ENCODE measurements at places on chromosomes 3 and 15. TPM values are rescaled to one million over a fixed set of nuclear protein-coding genes. Genes with fewer than 3 reads are reported as not detected.

The CYP8B1 gene
- total RNA-seq: 0.35 TPM

The ZNF80 gene
- 0.06 TPM for total RNA-seq

The MON1A gene
- total RNA-seq: 8.7 TPM

The LYZL4 gene
- not detected for total RNA-seq

The GOLGA8G gene
- total RNA-seq: not detected

The SYNPR gene
- not detected for total RNA-seq

The KCNAB1 gene
- 3.0 TPM for total RNA-seq

The SLC15A2 gene
- 23.4 TPM for total RNA-seq

The GHSR gene
- total RNA-seq: not detected

The SLC24A5 gene
- total RNA-seq: 0.18 TPM

The HGD gene
- 38.9 TPM for total RNA-seq

The LRRN1 gene
- 8.3 TPM for total RNA-seq

The FAH gene
- 23.3 TPM for total RNA-seq

The GOLGA8F gene
- total RNA-seq: not detected

The CACNA2D3 gene
- total RNA-seq: 3.6 TPM

The ARL8B gene
- total RNA-seq: 57.0 TPM

The FBXO40 gene
- 1.5 TPM for total RNA-seq

The ABI3BP gene
- 17.9 TPM for total RNA-seq

The OXTR gene
- total RNA-seq: 1.1 TPM

The LMAN1L gene
- total RNA-seq: not detected

The CAMK2N2 gene
- 0.70 TPM for total RNA-seq

The AMOTL2 gene
- 149 TPM for total RNA-seq

The PRICKLE2 gene
- 50.5 TPM for total RNA-seq

The IL17RE gene
- total RNA-seq: 4.0 TPM

The TTLL13 gene
- total RNA-seq: 1.3 TPM

The RBP2 gene
- total RNA-seq: not detected

The CDAN1 gene
- total RNA-seq: 15.7 TPM

The SEMA3F gene
- 42.8 TPM for total RNA-seq

The B3GNT5 gene
- total RNA-seq: 12.5 TPM

The EHD4 gene
- total RNA-seq: 26.2 TPM

The FMN1 gene
- 19.6 TPM for total RNA-seq
